CD4-positive, alpha-beta T cell treated with Interleukin-15 for 1 hour (primary cell): ENCODE measurements at places on chromosomes 6 and 20.

- DNase-seq = no peak
Measured at GRCh38 chr6:15518057-15518456, 144.8 kb downstream of the DTNBP1 start.

GRCh38 chr6:43789447-43789846 lies 19.4 kb downstream of the VEGFA start:
- DNase-seq = no peak

DNA sequence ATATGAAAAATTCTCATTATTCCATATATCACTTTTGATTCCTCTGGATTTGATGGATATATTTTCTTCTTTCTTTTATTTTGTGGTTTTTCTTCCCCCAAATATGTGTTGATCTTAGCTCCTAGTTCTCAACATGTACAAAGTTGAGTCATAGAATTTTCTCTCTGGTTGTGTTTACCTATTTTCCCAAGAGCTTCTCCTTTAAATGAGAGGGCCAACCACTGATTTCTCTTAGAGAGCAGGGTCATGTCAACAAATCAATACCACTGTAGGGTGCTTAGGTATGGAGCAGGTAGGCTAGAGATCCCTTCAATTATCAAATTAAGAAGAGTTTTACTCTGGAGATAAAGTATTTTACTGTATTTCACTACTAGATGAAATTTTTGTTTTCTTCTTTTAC lies 145.7 kb downstream of the BMP5 start:
- no peak for DNase-seq

DNA sequence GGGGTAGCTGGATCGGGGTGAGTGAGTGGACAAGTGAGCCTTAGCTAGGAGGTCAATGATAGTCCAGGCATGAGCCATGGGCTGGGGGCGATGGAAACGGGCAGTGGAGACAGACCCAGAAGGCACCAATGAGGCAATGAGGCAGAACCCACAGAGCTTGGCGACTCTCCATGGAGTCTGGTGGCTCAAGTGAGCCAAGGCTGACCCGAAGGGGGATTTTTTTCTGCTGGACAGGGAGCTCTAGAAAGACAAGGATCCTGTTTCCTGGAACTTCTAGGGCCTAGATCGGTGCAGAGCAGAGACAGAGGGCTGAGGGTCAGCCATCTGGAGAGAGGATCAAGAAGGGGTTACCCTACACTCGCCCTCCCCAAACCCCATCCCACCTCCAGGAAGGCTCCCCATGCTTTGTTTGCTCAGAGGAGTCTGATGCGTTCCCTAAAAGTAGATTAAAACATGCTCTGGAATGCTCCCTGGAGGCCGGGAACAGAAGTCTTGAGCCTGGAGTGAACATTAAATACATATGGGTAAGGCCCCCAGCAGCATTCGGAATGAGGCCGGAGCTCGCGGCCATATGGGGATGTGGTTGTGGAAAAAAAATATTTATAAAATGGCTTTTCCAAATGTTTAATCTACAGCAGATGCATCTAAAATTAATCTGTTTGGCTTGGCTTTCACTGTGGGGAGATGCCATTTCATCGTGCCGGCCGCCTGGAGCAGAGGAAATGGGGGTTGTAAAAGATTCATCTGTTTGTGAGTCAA lies 237.8 kb upstream of the PMEPA1 start:
- DNase-seq = no peak

DNA sequence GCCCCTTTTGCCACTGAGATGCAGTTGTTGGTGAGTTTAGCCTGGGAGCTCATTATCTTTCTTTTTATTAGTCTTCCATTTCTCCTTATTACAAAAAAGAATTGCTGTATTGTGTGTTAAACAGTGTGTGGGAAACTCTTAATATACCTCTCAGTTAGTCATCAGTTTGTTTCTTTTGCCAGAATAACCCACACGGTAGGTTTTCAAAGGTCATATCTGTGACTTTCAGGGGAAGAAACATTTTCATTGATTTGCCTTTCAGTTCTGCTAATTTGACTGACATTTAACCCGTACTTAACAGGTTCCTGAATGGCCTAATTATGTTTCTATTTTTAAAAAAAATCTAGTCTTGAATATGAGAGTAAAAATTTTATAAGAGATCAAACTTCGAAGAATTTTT lies 145.3 kb downstream of the KHDC1L start:
- no peak for DNase-seq

DNA sequence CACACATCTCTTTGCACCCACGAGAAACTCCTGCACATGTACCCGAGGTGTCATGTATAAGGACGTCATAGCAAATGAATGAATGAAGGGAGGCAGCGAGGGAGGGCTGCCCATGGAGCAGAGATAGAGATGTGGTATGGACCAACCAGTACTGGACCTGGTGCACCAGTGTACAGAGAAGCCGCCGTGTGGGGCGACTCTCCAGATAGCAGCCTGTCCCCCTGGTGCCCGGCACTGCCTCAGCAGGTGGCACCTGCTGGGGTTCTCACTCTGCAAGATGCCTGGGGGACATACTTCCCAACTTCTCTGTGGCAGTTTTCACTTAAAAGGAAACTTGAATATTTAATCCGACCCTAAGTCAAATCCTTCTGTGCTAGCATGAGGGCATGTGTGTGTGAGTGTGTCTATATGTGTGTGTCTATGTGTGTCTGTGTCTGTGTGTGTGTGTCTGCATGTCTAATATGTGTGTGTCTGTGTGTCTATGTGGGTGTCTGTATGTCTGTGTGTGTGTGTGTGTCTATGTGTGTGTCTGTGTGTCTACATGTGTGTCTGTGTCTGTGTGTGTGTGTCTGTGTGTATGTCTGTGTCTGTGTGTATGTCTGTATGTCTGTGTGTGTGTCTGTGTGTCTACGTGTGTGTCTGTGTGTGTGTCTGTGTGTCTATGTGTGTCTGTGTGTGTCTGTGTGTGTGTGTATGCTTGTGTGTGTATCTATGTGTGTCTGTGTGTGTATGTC lies 132.0 kb downstream of the RNASET2 start:
- DNase-seq = no peak
